ENCODE measurements at places on chromosomes 7 and 10. TPM values are rescaled to one million over a fixed set of nuclear protein-coding genes. Genes with fewer than 3 reads are reported as not detected.

The MRC1 gene
- total RNA-seq, result not detected

The CYP26A1 gene
- not detected for total RNA-seq

The FAM131B gene
- total RNA-seq, result 0.79 TPM

The TBC1D12 gene
- 10.7 TPM for total RNA-seq

The DEPP1 gene
- 38.8 TPM for total RNA-seq

The NUTM2E gene
- total RNA-seq, result 0.05 TPM

The LOXL4 gene
- 1.2 TPM for total RNA-seq

GRCh38 chr7:128867241-128867640 is 4.6 kb downstream of the ATP6V1F start:
- no peak for DNase-seq

DNA sequence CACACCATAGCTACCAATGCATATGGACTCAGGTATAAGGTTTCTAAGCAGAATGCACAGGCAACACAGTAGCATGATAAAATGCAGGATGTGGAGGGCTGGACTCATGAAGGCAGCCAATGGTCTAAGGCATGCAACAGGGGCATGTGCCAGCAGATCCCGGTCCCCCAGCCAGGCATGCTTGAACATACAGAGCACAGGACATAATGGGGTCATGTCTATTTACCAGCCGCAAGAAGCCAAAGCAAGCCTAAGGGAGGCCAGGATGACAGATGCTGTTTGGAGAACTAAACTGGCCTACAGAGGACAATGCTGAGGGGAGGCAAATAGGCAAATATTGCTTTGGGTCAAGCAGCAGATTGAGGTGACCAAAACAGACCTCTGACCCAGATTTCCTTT is 60.0 kb upstream of the PDLIM1 start:
- DNase-seq, result no peak

DNA sequence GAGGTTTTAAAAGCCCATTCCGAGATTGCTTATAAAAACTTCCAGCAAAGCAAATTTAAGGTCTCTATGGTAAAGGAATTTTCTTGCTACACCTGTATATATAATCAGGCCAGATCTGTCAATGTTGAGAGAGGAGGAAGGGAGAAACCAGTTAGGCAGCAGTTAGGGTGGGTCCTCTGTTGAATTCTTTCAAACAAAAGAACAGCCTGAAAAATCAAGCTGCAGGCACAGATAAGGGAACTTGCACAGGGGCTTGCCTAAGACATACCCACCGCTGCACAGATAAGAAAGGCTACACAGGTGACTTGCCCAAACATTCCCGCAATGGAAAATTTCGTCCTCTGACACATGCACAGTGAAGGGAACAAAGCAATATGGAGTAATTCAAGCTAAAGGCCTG is 59.8 kb upstream of the IMMP2L start:
- no peak for DNase-seq

DNA sequence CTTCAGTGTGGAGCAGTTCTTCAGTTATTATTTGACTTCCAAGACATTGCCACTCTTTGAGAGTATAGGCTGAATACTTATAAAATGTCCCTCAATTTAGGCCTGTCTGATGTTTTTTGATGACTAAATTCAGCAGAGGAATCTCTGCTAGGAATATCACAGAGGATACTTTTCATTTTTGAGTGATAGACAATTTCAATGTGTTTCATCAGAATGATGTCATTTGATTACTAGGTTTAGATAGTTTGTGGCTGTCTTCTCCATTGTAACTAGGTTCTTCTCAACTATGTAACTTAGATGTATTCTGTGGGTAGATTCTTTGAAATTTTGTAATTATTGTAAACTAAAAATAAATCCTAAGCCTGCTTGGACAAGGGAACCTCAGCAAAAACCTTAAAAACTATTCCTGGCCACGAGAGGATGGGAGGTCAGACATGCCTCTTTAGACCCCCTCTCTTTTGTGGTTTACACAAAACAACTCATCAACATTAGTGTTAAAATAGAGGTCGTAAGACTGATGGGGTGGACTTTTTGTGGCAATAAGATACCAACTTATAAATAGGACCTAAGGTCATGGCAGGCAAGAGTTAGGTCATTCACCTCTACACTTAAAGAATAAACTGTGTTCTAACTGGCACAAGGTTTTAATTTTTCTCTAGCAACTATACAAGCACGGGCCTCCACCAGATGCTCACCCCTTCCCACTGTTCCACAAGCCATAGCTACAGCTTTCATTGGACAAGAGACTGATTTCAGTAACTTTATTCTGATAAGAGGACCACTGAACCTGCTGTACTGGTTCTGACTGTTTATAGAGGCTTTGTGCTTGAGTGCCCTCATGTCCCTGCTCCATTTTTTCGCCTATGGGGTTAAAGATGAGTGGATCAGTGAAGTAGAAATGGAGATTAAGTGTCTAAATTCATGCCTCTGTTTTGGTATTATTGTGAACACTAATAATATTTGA is 33.7 kb downstream of the CYP2C8 start:
- no peak for DNase-seq

- DNase-seq, result no peak
These were observed 207.3 kb upstream of the SORCS1 start for GRCh38 chr10:107371801-107372200.

DNA sequence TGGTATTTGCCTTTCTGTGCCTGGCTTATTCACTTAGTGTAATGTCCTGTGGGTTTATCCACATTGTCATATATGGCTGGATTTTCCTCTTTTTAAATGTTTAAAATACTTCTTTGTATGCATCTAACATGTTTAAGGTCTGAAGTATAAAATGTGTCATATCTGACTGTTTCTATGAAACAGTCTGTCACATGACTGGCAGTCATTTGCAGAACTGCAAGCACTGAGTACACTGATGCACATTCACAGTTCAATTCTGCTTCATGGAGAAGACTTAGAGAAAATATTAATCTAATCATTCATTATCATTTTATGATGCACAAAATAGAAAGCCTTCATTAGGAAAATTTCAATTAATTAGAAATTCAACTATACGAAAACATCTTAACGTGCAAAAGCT is 119.7 kb upstream of the PRSS58 start:
- no peak for DNase-seq

- DNase-seq, result peak; percentile 47
These were observed 28.9 kb upstream of the SAMD9L start for GRCh38 chr7:93176992-93177580.

- no peak for DNase-seq
These were observed 22.4 kb downstream of the CDH23 start for GRCh38 chr10:71419002-71419540.

DNA sequence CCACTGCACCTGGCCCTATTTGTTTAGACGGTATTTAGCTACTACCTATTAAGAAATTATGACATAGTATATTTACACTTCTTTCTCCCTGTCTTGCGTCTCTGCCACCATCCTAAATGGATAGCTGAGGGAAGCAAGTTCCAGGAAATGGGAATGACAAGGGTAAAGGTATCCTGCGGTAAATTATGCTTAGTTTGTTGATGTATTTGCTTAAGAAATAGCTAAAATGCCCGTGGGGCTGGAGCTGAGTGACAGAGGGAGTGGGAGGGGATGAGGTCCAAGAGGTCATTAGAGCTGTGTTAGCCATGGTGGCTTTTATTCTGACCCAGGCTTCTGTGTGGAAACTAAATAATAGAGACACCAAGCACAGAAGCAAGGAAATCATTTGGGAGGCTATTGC is 29.0 kb upstream of the UBE2D1 start:
- no peak for DNase-seq

DNA sequence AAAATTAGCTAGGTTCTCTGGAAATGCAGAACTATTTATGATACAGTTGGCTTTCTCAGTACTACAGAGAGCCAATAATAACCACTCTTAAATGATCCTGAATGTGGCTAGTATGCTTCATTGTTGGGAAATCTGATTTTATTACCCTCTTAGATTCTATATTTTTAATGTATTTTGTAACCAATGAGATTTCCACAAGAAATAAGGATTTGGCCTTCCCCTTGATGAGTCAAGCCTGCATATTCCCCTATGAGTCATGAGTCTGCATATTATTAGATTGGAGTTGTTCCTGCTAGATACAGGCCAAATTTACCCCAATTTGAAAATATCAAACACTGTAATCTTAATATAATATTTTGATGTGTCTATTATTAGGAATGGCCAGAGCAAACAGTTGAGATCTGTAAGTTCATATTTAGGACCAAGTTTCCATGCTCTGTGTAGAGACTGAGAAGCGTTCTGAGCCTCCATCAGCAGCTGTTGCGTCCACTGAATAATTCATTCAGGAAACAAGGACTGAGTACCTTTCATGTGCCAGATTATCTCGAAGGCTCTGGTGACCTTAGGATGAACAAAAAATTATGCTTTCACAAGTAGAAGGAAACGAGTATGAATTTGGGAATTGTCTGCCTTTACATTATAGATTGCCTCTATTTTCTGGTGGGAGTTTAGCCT is 793.4 kb downstream of the NRG3 start:
- no peak for DNase-seq

DNA sequence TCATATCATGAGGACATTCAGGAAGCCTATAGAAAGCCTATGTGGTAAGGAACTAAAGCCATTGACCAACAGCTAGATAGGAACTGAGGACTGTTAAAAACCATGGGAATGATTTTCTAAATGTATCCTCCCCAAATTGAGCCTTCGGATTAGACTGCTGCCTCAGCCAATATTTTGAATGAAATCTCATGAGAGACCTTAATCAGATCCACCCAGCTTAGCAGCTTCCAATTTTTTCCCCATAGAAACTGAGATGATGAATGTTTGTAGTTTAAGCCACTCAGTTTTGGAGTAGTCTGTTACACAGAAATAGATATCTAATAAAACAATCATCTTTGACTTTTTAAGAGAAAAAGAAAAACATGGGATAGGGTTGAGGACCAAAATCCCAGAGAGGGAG is 292.0 kb downstream of the HPSE2 start:
- no peak for DNase-seq

GRCh38 chr7:132489776-132490237 is 86.5 kb downstream of the PLXNA4 start:
- DNase-seq, result no peak

GRCh38 chr7:103984050-103984449 is 5.4 kb downstream of the RELN start:
- DNase-seq, result no peak

DNA sequence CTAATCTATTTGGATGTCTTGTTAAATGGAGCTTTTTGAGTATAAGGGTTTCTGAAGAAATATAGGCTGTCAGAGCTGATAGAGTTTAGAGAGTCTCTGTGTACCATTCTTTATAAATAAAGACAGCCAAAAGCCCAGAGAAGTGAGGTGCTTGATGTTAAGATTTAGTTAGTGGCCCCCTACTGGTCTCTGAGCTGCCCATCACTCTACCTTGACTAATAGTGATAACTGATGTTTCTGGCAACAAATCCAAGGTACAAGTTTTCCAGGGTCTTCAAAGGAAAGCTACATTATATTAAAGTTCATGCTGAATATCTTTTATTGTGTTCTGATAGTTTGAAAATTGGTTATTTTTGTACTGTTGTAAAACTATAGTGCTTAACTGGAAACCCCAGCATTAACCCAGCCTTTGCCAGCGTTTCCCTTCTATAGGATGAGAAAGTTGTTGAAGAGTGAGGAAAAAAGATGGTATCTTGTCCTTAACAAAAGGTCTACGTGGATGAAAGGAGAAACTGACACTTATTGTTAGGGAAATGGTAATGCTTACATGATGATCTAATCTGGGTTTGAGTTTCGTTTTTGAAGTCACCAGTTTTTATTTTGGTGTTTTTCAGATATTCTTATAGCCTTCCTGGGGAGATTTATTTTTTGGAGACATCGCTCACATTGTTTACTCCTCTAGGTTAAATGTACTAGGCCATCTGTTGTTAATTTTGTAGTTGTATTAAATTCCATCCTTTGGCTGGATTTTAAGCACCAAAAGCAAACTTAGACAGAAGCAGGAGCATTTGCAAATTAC is 79.0 kb downstream of the AUTS2 start:
- no peak for DNase-seq

GRCh38 chr7:380139-380485 is 90.1 kb downstream of the FOXL3 start:
- no peak for DNase-seq

DNA sequence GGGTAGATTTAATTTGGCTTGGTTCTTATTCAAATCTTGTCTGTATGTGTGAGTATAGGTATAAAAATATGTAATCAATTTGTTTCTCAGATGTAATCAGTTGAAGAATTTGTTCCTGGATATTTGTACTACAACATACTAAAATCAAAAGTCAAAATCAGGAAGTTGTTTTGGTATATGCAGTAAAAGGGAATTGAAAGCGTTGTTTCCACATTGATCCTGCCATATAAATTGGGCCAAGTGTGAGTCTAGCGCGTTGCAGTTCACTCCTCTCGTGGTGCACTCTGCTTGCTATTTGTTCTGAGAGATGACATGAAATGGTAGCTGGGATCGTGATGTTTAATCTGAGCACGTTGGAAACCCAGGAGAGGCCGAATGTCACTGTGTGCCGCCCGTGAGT is 55.9 kb downstream of the SHH start:
- no peak for DNase-seq

GRCh38 chr7:154627646-154628290 is 375.2 kb downstream of the PAXIP1 start:
- peak; percentile 80 for DNase-seq

All from M059J (cell line).